SW480 (cell line): ENCODE measurements at places on chromosomes 12 and 14.
A peak's percentile ranks its signal among the peaks of the same experiment; 100 is the strongest.

GRCh38 chr12:46208370-46208769 is 60.5 kb downstream of the SLC38A1 start:
- no peak for DNase-seq

DNA sequence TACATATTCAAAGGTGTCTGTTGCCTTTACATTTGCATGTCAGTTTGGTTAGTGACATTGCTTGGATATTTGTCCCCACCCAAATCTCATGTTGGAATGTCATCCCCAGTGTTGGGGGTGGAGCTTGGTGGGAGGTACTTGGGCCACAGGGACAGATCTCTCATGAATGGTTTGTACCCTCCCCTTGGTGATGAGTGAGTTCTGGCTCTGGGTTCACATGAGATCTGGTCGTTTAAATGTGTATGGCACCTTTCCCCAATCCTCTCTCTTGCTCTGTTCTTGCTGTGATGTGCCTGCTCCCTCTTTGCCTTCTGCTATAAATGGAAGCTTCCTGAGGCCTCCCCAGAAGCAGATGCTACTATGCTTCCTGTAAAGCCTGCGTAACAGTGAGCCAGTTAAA is 207.9 kb upstream of the DIO3 start:
- DNase-seq = no peak

- no peak for DNase-seq
Measured at GRCh38 chr12:49873361-49873934, 30.3 kb downstream of the FAIM2 start.

- no peak for DNase-seq
Measured at GRCh38 chr12:100743060-100743459, 51.5 kb upstream of the ANO4 start.

DNA sequence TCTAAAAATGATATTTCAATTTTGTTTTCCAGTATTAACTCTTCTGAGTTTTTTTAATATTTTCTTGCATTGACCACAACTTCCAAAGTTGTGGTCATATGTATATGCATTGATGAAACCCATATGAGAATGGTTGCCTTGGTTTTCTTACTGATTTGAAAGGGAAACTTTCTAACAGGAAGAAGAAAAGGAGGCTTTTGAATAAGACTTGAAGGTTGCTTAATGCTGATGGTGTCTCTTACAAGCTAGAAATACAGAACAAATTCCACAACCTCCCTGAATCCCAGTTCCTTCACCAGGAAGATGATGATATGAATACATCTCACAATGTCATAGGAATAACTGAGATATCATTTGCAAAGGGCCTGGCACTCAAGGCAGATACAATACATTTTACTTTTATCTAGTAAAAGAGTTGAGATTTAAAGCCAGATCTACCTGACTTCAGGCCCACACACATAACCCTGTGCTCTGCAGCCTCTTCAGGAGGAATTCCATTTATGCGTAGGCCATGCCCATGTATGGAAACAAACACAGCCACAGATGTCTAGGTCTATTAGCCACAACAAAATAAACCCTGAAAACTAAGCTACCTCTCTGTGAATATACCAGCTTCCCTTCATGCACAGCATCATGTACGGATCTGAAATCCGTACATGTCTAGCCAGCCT is 165.4 kb upstream of the PLEKHG7 start:
- peak; percentile 56 for DNase-seq

- no peak for DNase-seq
Measured at GRCh38 chr12:6065131-6065862, 59.2 kb downstream of the VWF start.

DNA sequence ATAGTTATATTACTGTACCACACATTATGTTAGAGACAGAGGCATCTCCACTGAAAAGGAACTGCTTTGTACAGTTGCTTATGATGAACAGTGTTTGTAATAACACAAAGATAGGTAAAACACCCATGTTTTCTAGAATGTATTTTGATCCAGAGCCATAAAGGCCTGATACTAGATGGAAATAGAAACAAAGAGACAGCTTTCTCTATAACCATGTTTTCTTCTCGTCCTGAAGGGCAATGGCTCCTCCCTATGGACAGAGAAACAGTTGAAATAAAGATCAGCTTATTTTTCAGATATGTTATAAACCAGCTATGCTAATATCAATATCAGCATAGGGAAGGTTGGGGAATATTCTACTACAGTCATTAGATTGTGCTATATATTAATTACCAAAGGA is 109.2 kb downstream of the ATXN7L3B start:
- DNase-seq = peak; percentile 24

GRCh38 chr12:5403411-5403810 is 28.5 kb upstream of the NTF3 start:
- no peak for DNase-seq

GRCh38 chr12:124364543-124364942 is 69.7 kb downstream of the RFLNA start:
- DNase-seq = no peak

- DNase-seq = no peak
Measured at GRCh38 chr12:50507930-50508329, 3.1 kb downstream of the DIP2B start.

- DNase-seq = no peak
Measured at GRCh38 chr14:26765768-26766520, 168.1 kb upstream of the NOVA1 start.

- DNase-seq = no peak
Measured at GRCh38 chr12:104501115-104501514, 44.4 kb downstream of the CHST11 start.

DNA sequence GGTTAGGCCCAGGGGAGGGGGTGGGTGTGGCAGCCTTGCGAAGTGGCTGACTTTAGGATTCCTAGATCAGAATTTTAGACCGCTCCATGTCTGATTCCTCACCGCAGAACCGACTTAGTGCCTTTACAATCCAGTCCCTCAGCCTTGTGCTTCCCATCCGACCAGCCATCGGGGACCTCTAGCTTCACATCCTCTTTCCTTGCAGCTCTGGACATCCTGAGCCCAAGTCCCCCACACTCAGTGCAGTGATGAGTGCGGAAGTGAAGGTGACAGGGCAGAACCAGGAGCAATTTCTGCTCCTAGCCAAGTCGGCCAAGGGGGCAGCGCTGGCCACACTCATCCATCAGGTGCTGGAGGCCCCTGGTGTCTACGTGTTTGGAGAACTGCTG is 557 bp downstream of the COPS7A start:
- DNase-seq = peak; percentile 61

DNA sequence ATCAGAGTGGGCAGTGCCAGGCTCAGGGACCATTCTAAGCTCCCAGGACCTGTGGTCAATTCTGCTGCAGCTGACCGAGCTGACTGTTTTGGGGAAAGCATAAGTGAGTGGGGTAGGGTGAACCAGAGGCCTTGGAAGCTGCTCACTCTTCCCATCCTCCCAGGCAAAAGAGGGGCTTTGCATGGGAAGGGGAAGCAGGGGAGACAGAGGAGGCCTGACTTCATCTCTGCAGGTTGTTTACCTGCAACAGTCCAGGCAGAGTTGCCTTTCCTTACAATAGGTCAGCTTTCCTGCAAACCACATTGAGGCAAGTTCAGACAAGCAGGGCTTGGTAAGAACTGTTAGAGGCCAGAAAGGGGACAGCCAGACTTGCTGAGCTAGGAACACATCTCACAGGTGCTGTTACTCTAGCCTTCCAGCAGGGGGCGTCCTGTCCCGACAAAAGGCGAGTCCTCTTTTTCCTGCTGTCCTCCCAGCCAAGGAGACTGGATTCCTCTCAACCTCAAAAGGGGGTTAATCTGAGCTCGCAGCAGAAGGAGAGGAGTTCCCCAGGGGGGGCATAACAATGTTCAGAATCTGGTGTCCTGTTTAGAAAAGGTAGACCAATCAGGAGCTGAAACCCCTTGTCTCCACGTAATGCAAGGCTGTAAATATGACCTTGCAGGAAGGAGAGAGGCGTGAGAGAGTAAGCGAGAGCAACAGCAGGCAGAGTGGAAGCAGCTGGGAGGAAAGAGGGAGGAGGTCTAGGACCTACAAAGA is 4.3 kb upstream of the DHRS2 start:
- peak; percentile 74 for DNase-seq

DNA sequence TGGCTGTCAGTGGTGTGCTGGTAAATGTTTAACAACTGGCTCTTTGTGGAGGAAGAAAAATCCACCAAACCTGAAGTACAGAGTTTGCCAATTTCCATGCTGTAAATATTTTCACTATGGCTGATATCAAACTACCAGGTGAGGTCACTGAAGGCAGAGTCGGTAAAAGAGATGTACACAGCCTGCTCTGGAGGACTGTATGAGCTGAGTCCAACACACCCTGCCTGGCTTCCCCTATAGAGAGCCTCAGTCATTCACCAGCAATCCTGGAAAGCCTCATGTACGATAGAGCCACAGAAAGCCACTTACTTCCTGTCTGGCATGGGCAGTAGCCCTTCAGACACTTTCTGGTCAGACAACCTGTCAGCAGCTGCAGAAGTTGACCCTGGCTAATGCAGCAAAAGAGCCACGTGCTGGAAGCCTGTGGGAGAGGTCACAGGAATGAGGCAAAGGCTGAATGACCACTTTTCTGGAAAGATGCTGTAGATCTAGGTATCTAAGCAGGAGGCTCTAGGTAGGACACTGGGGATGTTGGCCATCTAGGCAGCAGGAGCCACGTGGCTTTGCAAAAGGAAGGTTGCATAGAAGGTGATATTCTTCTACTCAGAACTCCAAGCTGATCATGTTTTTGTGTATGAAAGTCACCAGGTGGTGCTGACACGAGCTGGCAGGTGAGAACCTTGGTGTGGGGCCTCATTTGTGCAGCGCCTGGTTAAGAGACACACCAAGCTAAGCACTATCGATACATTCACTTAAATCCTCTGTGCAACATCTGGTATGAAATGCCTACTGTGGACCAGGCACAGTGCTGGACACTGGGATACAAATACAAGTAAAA is 553.9 kb downstream of the VRK1 start:
- peak; percentile 5 for DNase-seq

GRCh38 chr12:22656831-22657230 is 31.9 kb downstream of the ETNK1 start:
- no peak for DNase-seq

DNA sequence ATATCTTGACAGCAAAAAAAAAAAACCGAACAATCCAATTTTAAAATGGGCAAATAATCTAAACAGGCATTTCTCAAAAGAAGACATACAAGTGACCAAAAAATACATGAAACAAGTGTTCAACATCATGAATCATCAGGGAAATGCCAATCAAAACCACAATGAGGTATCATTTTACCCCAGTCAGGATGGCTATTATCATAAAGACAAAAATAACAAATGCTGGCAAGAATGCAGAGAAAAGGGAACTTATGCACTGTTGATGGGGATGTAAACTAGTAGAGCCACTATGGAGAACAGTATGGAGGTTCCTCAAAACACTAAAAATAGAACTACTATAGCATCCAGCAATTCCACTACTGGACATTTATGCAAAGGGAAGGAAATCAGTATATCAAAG is 448.2 kb downstream of the RGS6 start:
- no peak for DNase-seq

DNA sequence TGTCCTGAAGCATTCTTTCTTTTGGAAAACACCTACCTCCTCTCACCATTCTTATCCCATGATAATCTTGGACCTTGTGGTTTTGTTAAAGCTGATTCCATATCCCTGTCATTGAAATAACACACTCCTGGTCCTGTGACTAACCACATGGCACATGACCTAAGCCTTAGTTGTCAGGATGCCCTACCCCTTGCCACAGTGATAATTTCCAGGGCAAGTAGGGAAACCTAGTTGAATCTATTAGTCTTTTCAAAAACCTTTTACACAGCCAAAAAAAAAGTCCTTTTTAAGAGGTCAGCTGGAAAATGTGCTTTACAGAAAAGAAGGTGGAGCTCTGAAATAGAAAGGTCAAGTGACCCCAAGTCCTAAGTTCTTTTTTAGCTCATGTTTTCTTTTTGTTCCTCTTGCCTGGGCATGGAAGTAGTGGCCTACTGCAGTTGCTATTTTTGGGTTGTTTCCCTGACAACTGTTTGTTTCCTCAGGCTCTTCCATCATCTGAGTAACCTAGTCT is 608.4 kb downstream of the LRFN5 start:
- DNase-seq = peak; percentile 16

GRCh38 chr12:26318661-26319068 is 123.3 kb downstream of the SSPN start:
- peak; percentile 76 for DNase-seq

GRCh38 chr12:5433081-5433844 is 1.4 kb downstream of the NTF3 start:
- no peak for DNase-seq

- DNase-seq = no peak
Measured at GRCh38 chr12:53074999-53075370, 4.2 kb downstream of the SPRYD3 start.

GRCh38 chr12:49208676-49209075 is 19.8 kb upstream of the TUBA1A start:
- DNase-seq = no peak

- DNase-seq = no peak
Measured at GRCh38 chr12:25074954-25075353, 120.0 kb downstream of the DNAI7 start.

GRCh38 chr12:49086116-49086515 is 8.5 kb downstream of the DHH start:
- DNase-seq = no peak

GRCh38 chr14:68794130-68794850 is 1.4 kb upstream of the ZFP36L1 start:
- peak; percentile 95 for DNase-seq

GRCh38 chr12:28872654-28873268 is 276.3 kb upstream of the FAR2 start:
- peak; percentile 79 for DNase-seq

DNA sequence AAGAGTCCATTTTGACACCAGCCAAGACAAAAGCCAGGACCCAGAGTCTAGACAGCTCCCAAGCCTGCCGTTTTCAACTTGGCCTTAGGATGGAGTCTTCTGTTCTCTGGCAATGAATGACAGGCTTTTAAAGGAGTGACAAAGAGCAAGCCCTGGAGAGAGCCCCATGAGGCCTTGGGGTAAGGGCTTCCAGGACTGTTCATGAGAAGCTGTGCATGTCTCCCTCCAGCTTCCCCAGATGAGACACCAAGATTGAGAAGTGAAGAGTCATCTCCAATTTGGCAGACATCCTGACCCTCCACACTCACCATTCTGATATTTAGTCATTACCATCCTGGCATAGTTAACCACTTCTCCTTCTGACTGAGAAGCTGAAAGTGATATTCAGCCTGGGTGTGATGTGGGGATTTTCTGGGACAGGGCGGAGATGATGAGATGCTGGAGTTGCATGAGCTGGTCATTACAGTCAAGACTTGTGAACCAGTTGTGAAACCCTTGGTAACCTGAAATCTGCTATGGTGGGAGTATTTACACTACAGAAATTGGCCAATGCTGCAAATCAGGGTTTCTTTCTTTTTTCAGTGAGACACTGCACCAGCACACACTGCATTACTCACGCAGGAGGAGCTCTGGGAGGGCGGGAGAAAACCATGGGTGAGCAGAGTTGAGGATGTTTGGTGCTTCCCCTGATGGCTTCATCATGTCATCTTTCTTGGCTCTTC is 77.8 kb downstream of the VCPKMT start:
- no peak for DNase-seq

- no peak for DNase-seq
Measured at GRCh38 chr14:68840454-68840853, 47.6 kb upstream of the ZFP36L1 start.

DNA sequence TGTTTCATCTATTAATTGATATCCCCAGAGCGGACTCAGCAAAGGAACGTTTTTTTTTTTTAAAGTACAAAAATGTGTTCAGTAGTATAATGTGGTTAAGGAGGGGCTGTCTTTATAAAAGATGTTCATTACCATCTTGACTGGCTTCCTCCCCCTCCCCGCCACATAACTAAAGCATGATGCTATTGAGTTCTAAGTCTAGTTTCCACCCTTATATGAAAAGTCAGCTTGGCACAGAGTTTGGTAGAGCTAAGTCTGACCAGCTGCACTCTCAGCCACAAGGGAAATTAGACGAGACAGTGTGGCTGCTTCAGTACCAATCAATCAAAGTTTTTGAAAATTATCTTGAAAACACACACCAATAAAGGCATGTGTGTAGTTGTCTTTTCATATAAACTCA is 1.9 kb upstream of the MYBPC1 start:
- DNase-seq = no peak
